ENCODE measurements at places on chromosomes 7 and 10. TPM values are rescaled to one million over a fixed set of nuclear protein-coding genes. Genes with fewer than 3 reads are reported as not detected.

DNA sequence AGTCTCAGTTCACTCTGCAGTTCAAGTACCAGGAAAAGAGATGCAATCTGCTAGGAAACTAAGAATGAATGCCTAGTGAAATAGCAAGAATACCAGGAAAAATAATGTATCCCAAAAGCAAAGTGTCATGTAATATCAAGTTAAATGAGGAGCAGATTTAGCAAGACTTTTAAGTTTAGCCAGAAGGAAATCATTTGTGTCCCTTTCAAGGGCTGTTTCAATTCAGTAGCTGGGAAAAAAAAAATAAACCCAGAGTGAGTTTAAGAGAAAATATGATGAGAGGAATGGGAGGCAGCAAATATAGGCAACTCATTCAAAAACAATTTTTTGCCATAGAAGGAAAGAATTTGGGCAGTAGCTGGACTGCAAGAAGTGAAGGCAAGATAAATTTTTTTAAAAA lies 135.8 kb downstream of the DGKB start:
- DNase-seq = no peak

The PSD gene
- polyA plus RNA-seq = 9.1 TPM

The SPDYE11 gene
- polyA plus RNA-seq = 0.25 TPM

DNA sequence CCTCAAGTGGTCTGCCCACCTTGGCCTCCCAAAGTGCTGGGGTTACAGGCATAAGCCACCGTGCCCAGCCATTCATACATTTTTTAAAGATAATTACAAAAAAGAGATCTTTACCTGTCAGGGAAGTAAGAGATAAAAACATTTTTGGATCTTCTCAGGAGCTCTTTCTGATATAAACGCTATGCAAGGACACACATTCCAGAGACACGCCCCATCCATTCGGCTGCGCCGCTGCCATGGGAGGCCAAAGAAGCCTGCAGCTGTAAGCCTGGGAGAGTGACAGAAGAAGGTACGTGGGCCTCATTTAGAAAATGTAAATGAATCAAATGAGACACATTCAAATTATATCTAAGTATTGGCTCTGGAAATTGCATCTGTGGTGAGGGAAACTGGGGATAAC lies 85.3 kb downstream of the LYZL1 start:
- no peak for DNase-seq

DNA sequence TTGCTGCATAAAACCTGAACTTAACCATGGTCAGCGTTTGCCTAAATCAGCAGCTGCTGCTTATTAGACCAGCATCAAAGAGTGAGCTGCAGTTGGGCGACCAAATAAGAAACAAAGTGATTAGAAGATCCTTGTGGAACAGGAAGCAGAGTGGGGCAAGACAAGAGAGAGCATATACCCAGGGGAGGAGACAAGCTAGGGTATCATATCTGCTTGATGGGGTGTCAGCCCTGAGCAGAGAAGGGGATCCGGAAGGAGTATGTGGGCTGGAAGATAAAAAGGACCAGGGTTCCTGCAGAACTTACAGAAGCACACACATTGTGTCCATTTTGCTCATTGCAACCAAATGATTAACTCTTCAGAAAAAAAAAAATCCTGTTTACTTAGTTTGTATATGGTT lies 213.6 kb downstream of the CELF2 start:
- no peak for DNase-seq
